NCI-H526 treated with DMSO at 0.1 percent for 48 hours (cell line): ENCODE measurements at places on chromosomes 1 and 21.

GRCh38 chr21:45289655-45290515 lies 2.2 kb upstream of the POFUT2 start:
- DNase-seq = no peak

DNA sequence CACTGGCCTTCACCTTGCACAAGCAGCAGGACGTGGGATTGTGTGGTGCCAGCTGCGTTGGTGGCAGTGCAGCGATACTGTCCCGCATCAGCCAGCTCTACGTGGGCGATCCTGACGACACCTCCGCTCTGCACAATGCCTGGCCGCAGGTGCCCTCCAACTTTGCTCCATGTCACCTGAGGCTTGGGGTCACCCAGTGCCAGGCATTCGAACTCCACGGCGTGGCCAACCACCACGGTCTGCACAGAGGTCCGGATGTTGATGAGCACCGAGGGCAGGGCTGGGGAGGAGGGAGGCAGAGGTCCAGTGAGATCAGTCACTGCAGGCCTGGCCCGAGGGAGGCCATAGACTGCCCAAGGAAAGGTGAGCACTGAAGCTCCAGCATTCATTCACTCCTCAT lies 22.6 kb downstream of the LDLRAD2 start:
- DNase-seq = no peak

- no peak for DNase-seq
These were observed 4.8 kb upstream of the SELENBP1 start for GRCh38 chr1:151377150-151377884.

DNA sequence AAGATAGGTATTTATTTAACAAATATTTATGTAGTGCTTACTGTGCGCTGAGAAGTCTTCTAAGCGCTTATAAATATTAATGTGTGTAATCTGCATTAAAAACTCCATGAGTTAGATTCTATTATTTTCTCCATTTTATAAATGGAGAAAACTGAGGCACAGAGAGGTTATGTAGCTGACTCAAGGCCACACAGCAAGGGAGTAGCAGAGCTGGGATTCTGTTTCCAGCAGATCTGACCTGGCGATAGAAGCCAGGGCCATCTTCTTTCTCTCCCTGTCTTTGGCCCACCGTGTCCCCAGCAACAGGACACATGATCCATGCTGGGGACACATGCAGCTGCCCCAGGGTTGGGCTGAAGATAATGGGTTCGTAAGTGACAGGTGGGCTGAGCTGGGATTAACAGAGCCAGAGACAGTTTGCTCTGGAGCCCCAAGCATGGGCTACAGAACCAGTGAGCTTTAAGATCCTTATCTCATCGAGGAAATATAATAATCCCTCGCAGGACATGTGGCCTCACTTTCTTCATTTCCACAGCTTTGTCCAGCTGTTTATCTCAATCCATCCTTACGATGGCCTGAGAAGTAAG lies 30.3 kb downstream of the IGSF21 start:
- no peak for DNase-seq

DNA sequence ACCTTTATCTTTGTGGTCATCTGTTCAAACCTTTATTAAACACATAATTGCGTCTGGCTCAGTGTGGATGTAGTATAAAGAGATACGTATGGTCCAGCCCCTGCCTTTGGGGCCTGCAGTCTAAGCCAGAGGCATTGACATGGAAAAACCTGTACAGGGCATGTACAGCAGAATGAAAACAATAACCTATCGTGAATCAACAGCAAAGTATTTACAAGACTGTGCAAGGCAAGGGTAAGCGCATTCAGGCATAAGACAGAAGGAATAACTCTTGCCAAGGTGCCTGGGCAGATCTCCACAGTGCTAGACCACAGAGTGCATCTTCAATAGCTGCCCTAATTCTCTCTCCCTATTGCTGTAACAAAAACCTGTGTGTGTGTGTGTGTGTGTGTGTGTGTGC lies 35.5 kb downstream of the KIRREL1 start:
- DNase-seq = no peak

- no peak for DNase-seq
These were observed 1.3 kb downstream of the PRAMEF12 start for GRCh38 chr1:12774801-12775345.
